ENCODE measurements at places on chromosomes 1 and 21.

DNA sequence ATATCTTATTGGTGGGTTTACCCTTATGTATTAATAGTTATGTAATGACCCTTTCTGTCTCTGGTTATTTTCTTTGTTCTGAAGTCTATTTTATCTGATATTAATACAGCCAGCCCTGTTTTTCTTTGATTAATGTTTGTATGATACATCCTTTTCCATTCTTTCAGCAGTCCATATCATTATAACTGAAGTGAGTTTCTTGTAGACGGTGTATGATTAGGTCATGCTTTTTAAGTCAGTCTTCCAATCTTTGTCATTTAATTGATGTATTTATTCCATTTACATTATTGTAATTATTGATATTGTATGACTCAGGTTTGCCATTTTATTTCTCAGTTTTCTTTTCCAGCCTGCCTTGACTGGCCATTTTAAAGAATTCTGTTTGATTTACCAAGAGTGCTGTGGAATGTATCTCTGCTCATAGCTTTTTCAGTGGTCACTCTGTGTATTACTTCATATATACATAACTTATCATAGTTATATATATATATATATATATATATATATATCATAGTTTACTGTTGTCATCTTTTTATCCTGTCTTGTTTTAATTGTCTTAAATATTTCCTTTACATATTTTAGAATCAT is 10.5 kb downstream of the RAB4A start:
- no peak for DNase-seq

DNA sequence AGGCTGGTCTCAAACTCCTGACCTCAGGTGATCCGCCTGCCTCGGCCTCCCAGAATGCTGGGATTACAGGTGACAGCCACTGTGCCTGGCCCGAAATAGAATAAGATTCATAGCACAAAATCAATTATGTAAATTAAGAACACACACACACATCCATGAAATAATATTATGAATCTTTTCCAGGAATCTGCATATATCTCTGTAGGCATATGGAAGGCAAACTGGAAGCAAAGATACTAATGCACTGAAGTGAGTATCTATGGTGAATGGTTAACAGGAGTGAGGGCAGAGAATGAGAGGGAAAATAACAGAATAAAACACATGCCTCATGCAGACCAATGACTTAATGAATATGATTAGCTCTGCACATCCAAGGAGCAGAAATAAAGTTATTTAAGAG is 61.6 kb upstream of the ATP2B4 start:
- DNase-seq: no peak

- no peak for DNase-seq
Observed at GRCh38 chr1:155003766-155004351, 1.3 kb downstream of the ZBTB7B start.

DNA sequence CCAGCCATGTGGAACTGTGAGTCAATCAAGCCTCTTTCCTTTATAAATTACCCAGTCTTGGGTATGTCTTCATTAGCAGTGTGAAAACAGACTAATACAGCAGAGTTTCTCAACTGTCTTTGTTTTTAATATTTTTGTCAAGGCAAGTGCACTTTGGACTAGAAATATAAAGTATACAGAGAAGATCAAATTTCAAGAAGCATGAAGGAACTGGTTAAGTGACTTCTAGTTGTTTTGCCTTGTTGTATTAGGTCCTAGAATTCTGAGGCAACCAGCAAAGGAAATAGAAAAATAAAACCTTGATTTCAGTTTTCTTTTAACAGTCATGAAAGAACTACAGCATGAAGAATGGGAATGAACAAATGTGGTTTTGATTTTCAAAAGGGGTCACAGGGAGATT is 131.1 kb upstream of the PTGFR start:
- no peak for DNase-seq

GRCh38 chr1:212060632-212061472 is 25.3 kb downstream of the DTL start:
- DNase-seq: no peak

- DNase-seq: no peak
Observed at GRCh38 chr1:12514590-12514989, 103.4 kb downstream of the DHRS3 start.
